ENCODE measurements at places on chromosomes 12 and 14.

DNA sequence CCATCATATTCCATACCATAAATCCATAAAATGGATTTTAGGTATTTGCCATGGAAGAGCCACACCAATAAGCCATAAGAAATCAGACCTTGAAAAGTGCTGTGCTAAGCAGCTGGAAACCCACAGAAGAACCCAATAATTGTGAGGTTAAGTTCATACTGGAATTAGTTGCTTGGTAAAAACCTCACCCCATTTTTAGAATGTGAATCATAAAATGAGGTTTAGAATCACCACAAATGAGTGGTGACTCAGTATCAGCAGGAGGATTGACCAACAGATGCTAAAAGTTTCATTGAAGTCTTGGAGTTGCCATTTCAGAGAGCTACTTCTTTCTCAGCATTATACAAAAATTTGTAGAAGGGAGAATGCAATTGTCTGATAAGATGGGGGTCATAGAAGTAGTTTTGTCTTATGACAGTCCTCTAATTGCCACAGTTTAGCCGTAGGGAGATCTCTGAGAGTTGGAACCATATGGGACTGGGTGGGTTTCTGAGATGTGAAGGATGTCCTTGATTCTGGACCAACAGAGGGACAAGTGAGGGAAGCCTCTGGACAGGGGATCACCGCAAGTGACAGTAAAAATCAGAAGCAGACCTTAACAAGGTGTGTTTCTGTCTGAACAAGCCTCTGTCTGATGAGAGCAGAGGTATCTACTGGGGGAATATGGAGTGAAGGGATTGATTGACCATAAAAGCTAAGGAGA is 1.4 kb upstream of the STON2 start:
- no peak for DNase-seq

GRCh38 chr14:54166049-54166950 is 209.7 kb upstream of the BMP4 start:
- no peak for DNase-seq

DNA sequence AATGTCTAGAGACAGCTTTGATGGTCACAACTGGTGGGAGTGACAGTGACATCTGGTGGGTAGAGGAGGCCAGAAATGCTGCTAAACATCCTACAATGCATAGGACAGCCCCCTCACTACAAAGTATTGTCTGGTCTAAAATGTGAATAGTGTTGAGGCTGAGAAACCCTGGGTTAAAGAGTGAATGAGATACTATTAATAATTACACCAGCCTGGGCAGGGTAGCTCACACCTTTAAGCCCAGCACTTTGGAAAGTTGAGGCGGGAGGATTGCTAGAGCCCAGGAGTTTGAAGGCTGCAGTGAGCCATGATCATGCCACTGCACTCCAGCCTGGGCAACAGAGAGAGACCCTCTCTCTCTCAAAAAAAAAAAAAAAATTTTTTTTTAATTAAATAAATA is 11.1 kb downstream of the SVOP start:
- no peak for DNase-seq

GRCh38 chr12:56941299-56942017 is 7.2 kb upstream of the SDR9C7 start:
- DNase-seq, result no peak

DNA sequence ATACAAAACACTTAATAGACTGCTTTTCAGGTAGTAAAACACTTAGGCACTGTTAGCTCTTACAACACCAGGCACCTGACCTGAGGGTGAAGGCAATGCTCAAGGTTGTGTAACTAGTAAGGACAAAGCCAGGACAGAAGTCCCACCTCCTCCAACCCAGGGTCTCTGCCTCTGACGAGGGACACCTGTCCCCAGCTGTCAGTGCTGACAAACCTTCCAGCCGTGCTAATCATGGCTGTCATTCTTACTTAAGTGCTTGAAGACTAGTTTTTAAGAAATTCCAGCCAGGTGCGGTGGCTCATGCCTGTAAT is 62.5 kb upstream of the MAX start:
- no peak for DNase-seq

DNA sequence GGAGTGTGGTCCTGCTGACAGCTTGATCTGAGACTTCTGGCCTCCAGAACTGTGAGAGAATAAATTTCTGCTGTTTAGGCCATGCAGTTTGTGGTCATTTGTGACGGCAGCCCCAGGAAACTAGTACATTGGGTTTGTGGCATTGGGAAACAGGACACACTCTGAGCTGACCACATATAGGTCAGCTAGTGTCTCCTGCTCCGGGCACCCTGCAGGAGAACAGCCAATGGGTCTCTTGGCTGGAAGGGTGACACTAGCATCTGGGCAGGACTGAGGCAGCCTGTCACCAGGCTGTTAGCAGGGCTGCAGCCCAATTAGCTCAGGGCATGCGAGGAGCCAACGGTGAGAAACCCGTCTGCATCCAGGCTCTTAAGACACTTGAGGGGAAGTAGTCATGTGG is 83.2 kb downstream of the PITPNM2 start:
- no peak for DNase-seq

GRCh38 chr14:100323121-100323941 is at the start of gene SLC25A47:
TSS of gene SLC25A47 (plus strand) at chr14:100323339. CDS start at chr14:100323415, 76 bp downstream.
- DNase-seq, result no peak

- no peak for DNase-seq
Observed at GRCh38 chr14:68786491-68787091, 6.3 kb downstream of the ZFP36L1 start.

GRCh38 chr14:72614365-72614764 is 279.5 kb downstream of the DPF3 start:
- DNase-seq, result no peak

GRCh38 chr12:58450868-58451482 is 469.3 kb downstream of the LRIG3 start:
- no peak for DNase-seq

- no peak for DNase-seq
Observed at GRCh38 chr12:46562625-46563225, 190.2 kb upstream of the SLC38A2 start.

DNA sequence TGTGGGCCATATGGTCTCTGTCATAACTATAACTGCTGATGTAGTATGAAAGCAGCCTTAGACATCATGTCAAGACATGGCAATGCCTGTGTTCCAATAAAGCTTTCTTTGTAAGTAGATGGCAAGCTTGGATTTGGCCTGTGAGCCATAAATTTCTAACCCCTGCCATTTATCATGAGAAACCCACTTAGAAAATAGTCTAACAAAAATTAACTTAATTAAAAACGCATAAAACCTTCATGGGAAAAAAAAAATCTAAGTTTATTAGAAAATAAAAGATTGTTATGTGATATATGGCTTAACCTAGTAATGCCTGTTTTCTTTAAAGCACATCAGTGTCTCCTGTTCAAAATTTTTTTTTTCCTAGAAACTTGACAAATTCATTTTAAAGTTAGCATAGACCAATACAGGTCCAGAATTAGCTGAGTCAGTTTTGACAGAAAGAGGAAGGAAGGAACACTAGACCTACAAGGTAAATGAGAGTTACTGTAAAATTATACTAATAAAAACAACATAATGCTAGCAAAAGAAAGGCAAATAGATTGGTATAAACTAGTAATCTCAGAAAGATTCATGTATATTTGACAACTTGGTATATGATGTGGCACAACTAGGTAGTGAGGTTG is 68.2 kb downstream of the USP15 start:
- DNase-seq, result no peak

GRCh38 chr14:99038431-99038820 is 233.6 kb downstream of the BCL11B start:
- no peak for DNase-seq

DNA sequence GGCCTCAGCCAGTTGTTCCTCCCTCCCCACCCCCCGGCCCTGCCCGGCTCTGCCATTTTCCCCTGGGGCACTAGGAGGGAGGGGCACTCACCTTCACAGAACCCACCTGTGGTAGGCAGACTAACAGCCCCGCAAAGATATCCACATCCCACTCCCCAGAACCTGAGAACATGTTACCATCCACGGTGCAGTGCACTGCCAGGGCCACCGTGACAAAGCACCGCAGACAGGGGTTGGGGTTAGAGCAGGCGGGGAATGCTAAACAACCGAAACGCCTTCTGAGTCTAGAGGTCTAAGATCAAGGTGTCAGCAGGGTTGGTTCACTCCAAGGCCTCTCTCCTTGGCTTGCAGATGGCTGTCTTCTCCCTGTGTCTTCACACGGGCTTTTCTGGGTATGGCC is 57.4 kb upstream of the NCOR2 start:
- no peak for DNase-seq

DNA sequence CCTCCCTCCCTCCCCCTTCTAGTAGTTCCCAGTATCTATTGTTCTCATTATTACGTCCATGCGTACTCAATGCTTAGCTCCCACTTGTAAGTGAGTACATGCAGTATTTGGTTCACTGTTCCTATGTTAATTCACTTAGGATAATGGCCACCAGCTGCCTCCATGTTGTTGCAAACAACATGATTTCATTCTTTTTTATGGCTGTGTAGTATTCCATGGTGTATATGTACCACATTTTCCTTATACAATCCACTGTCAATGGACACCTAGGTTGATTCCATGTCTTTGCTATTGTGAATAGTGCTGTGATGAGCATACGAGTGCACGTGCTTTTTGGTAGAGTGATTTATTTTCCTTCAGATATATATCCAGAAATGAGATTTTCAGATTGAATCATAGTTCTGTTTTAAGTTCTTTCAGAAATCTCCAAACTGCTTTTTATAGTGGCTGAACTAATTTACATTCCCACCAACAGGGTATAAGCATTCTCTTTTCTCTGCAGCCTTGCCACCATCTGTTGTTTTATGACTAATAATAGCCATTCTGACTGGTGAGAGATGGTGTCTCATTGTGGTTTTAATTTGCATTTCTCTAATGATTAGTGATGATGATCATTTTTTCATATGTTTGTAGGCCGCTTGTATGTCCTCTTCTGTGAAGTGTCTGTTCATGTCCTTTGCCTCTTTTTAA is 17.9 kb upstream of the CLEC7A start:
- DNase-seq, result no peak

DNA sequence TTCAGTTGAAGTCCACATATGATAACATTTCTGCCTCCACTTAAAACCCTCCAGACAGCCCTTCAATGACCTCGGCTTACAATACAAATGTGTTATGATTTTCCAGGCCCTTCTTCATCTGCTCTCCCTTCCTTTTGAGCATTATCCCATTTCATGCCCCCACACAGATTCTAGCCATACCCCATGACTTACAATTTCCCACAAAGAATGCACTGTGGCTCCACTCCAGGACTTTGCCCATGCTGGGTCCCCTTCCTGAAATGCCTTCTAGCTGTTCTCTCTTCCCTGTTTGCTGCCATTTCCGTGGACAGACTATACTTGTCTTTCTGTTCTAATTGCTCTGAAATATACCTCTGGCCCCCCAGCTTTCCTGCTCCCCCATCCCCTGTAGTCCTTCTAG is 963.2 kb downstream of the DIO2 start:
- no peak for DNase-seq

- DNase-seq, result no peak
Observed at GRCh38 chr12:47769234-47770085, 3.6 kb upstream of the SLC48A1 start.

- DNase-seq, result no peak
Observed at GRCh38 chr12:112370868-112371510, 11.2 kb downstream of the HECTD4 start.

GRCh38 chr14:85444635-85445034 is 85.3 kb upstream of the FLRT2 start:
- no peak for DNase-seq

- no peak for DNase-seq
Observed at GRCh38 chr14:79496701-79497100, 714.6 kb downstream of the DIO2 start.

DNA sequence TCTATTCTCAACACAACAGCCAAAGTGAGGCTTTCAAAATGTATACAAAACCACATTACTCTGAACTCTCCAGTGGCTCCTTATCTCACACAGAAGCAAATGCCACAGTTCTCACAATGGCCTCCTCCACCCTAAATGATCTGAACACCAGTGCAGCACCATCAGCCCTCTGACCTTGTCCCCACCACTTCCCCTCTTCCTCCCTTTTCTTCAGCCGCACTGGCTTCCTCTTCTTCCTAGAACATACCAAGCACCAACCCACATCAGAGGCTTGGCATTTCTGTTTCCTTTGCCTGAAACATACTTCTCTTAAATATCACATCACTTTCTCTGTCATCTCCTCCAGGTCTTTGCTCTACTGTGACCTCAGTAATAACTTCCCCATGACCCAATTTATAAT is 66.3 kb downstream of the GPR135 start:
- DNase-seq, result no peak
